ENCODE measurements at places on chromosomes 13 and 19. TPM values are rescaled to one million over a fixed set of nuclear protein-coding genes. Genes with fewer than 3 reads are reported as not detected.

- no peak for DNase-seq
- no peak overlapping the region for H3K27ac ChIP-seq
- H3K27me3 ChIP-seq: no peaks in the 10 kb centered on the region
- no peaks in the 10 kb centered on the region for H3K4me1 ChIP-seq
Measured at GRCh38 chr19:15187026-15188007, 13.5 kb downstream of the NOTCH3 start.

The SHISA7 gene
- not detected for total RNA-seq

GRCh38 chr13:69487576-69487975, 620.0 kb upstream of the ATXN8OS start:
- DNase-seq: no peak
- no peak overlapping the region for H3K4me3 ChIP-seq
- H3K27me3 ChIP-seq: no peaks in the 10 kb centered on the region
- no peak overlapping the region for H3K27ac ChIP-seq

- H3K4me1 ChIP-seq: peaks cover 22% of the 10 kb centered on the region
- H3K27ac ChIP-seq: peak overlapping the region; percentile 100
- H3K4me3 ChIP-seq: peak overlapping the region; percentile 86
- peak; percentile 81 for DNase-seq
- H3K36me3 ChIP-seq: peaks cover 5% of the 10 kb centered on the region
Measured at GRCh38 chr19:32404933-32405430, 588 bp upstream of the DPY19L3 start.

GRCh38 chr13:79989217-79989661, 351.7 kb downstream of the SPRY2 start:
- H3K4me3 ChIP-seq: no peak overlapping the region
- no peaks in the 10 kb centered on the region for H3K4me1 ChIP-seq
- DNase-seq: no peak

DNA sequence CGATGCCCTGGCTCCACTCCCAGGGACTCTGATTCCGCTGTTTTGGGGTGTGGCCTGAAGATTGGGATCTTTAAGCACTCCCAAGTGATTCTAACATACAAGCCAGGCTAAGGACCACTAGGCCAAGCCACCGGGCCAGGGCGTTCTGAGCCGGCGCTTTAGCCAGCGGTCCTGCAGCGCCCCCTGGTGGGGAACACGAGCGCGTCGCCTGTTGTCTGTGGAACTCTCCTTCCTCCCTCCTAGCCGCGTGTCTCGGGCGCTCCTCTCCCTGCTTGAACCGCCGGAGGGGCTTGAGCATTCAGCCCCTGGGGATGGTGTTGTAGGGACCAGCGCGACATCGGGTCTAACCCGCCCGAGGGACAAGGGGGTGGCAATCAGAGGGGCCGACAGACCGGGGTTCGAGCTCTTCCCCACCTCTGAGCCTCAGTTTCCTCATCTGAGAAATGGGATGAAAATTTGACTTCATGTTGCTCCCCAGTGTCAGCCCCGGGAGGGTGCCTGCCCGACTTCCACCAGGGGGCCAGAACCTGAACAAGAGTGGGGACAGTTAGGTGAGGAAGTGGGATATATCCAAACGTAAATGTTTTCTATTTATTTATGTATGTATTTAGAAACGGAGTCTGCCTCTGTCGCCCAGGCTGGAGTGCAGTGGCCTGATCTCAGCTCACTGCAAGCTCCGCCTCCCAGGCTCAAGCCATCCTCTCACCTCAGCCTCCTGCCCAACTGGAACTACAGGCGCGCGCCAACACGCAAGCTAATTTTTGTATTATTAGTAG, 18.0 kb upstream of the PNMA8B start:
- H3K27ac ChIP-seq: no peak overlapping the region
- no peak overlapping the region for H3K4me3 ChIP-seq
- H3K27me3 ChIP-seq: no peaks in the 10 kb centered on the region
- no peaks in the 10 kb centered on the region for H3K36me3 ChIP-seq
- peak; percentile 82 for DNase-seq
- no peaks in the 10 kb centered on the region for H3K4me1 ChIP-seq

DNA sequence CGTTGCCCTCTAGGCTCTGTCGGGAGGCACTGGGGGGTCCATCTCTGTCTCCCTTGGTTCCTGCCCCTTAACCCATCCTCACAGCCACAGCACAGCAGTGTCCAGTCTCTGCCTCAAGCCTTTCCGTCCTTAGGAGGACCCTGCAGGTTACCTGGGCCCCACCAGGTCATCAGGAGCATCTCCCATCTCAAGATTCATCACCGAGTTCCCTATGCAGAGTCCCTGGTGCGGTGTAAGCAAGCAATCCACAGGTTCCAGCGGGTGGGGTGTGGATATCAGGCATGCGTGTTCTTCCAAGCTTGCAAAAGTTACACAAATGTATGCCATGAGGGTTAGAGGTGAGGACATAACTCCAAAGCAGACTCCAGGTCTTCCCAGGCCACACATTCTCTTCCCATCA, 20.9 kb upstream of the GAS6 start:
- peak; percentile 21 for DNase-seq
- H3K4me3 ChIP-seq: no peak overlapping the region
- no peaks in the 10 kb centered on the region for H3K27me3 ChIP-seq
- H3K27ac ChIP-seq: no peak overlapping the region
- peaks cover 53% of the 10 kb centered on the region for H3K4me1 ChIP-seq
- H3K36me3 ChIP-seq: no peaks in the 10 kb centered on the region

GRCh38 chr19:38303517-38304351, at the start of gene C19orf33:
TSS of gene C19orf33 (plus strand) at chr19:38304251. CDS start at chr19:38304262, 11 bp downstream.
- peak within 1 kb of the TSS; percentile 22 for H3K27ac ChIP-seq
- no peaks in the 10 kb centered on the region for H3K27me3 ChIP-seq
- H3K4me1 ChIP-seq: no peaks in the 10 kb centered on the region
- DNase-seq: no peak
- peaks cover 13% of the 10 kb centered on the region for H3K36me3 ChIP-seq
